NCI-H526 (cell line): ENCODE measurements at places on chromosomes 12 and 14.
A peak's percentile ranks its signal among the peaks of the same experiment; 100 is the strongest.

GRCh38 chr12:52899338-52900035, 5.4 kb downstream of the KRT8 start:
- no peak for DNase-seq

DNA sequence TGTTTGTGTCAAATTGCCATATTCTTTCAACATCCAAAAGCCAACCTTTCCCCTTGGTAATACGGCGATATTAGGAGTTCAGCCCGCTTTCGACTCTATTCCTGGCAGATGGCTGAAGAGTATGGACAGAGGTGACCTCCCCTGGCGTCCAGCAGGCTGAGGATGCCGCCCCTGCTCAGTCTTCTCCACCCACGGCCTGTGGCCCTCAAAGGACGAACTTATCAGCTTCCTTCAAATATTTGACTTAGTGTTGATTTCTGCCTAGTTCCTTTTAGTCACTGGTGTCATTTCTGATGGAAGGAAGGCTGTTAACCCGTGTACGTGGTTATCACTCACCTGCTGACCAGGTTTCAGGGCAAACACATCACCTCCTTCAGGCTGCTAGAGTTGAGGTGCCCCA, 65.0 kb downstream of the TESC start:
- DNase-seq = no peak

DNA sequence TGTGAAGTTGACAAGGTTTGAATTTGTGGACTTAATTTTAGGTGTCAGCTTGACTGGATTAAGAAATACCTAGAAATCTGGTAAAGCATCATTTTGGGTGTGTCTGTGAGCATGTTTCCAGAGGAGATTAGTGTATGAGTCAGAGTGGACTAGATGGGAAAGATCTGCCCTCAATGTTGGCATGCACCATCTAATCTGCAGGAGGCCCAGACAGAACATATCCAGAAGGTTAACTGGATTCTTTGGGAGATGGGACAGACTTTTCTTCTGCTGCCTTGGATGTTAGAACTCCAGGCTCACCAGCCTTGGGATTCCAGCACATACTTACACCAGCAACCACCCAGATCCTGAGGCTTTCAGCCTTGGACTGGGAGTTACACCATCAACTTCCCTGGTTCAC, 14.1 kb downstream of the SGPP1 start:
- DNase-seq = no peak

DNA sequence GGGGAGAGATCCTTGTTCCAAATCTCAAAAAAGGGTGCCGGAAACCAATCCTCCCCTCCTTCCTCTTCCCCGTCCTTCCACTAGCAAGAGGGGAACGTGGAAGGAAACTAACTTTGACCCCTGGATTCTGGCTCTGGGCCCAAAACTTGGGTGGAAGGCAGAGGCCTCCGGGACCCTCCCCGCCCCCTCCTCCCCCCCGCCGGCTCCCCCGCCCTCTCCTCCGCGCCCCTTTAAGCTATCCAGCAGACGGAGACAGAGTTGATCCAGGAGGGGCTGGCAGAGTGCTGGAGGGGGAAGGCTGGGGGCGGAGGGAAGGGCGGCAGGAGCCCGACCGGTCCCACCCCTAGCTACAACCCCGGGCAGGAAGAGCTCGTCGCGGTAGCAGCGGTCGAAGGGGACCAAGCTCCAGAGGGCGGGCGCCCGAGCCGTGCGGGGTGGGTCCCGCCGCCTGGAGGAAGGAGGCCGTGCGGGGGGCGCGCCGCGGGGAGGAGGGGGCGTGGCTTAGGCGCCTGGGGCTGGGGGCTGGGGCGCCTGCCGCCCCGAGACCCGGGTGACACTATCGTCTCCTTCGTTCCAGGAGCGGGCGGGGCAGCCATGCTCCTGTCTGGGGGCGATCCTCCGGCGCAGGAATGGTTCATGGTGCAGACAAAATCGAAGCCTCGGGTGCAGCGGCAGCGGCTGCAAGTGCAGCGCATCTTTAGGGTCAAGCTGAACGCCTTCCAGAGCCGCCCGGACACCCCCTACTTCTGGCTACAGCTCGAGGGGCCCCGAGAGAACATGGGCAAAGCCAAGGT, at the start of gene NYNRIN:
Gene NYNRIN (plus strand): TSS at position 351 of the 794 bp plus-strand sequence. CDS start 244 bp downstream, at position 595.
- no peak for DNase-seq

DNA sequence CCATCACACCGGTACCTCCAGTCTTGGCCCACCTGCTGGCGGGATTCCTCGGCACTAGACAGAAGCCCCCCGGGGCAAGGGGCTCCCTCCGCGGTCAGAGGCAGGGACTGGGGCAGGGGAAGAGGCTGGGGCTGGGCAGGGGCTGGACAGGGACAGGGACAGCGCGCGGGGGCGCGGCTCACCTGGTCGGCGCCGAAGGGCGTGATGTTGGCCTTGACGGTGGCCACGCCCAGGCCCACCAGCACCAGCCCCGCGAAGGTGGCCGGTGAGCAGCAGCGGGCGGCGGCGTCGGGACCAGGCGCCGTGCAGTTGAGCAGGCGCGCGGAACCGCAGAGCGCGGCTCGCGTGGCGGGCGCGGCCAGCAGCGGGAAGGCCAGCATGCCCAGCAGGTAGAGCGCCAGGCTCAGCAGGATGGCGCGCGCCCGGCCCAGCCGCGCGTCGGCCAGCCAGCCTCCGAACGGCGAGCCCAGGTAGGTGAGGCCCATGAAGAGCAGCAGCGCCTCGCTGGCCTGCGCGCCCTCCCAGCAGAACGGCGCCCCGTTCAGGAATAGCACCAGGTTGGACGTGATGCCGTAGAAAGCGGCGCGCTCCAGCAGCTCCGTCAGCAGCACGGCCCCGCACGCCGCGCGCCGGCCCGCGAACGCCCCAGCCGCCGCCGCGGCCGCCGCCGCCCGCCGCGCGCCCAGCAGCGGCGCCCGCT, 392 bp downstream of the SLC15A4 start:
- DNase-seq = peak; percentile 39

DNA sequence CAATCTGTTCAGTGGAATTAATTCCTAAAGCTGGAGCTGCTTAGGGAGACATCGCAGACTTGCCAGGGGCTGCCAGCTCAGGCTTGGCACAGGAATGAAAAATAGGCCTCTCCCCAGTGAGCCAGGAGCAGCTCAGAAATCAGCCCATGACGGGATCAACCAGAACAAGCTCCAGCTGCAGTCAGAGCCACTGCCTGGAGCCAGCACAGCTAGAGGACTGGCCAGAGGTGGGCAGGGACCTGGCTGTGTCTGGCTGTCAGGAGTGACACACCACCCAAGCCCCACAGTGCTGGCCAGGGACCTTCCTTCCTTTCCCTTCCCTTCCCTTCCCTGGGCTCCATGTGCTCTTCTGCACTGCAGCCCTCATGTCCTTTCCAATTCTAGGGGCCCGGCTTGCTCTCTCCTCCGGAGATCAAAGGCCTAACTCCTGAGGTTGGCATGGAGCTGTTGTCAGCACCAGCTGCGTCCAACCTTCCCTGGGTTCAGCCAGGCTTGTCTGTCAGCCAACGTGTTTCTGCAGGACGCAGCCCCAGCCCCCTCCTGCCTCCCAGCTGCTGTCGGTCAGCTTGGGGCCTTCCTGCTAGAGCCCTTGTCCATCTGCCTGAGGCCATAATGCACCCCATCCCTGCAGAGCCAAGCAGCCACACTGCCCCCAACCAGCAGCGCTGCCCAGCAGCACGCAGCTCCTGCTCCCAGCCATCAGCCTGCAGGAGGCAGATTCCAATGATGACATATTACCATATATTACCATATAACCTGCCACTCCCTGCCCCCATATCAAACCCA, 149.3 kb downstream of the CALM1 start:
- peak; percentile 8 for DNase-seq

- no peak for DNase-seq
These were observed 678.7 kb upstream of the TMEM132C start for GRCh38 chr12:127588249-127588648.
